Activated T-helper 1 cell treated with anti-CD3 and anti-CD28 coated beads, Interleukin-2, amount 50 U/mL, for 16 hours (primary cell): ENCODE measurements at places on chromosomes 3 and 15.

- no peak for DNase-seq
These were observed 111.5 kb upstream of the COL8A1 start for GRCh38 chr3:99526921-99527320.

GRCh38 chr15:66623801-66624453, 58.1 kb upstream of the LCTL start:
- DNase-seq, result no peak

DNA sequence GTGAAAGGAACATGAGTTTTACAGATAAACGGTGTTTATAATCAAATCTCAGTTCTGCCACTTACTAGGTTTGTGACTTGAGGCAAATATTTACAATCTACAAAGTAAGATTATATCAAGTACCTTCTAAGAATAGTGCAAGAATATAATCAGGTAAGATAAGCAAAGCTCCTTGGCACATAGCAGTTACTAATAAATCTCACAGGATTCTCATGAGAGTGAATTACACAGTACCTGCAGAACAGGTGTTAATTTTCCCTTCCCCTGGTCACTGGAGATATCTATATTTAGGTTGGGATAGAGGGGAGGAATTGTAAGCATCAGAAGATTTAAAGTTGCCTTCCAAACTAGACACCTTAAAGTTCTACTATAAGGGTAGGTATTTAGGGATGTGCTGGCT, 53.0 kb downstream of the UBR1 start:
- no peak for DNase-seq

DNA sequence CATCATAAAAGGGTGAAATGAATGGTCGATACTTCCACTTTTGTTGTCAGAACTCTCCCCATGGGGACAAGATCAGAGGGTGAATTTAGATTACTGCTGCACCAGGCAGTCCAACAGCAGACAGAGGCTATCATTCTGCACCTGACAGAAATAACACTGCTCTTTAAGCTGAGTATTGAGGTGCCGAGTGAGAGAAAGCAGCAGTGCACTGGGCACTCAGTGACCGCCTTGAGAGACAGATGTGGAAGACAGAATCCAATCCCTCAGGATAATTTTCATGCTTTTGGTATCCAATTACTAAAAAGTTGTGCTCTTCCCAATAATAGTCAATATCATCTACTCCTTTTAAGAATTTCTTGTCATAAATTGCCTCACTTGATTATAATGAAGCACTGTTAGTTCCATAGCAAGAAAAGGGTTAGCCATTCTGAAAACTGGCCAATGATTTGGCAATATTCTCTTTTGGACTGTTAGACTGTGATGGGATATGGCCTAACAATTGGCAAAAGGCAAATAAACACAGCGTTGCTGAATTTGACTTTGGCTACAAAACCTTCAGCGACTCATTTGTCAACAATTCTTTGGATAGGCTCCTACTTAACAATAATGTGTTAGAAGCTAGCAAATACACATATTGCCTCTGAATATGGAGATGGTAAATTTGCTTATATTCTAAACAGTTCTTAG, 5.5 kb downstream of the FGF7 start:
- DNase-seq, result no peak

DNA sequence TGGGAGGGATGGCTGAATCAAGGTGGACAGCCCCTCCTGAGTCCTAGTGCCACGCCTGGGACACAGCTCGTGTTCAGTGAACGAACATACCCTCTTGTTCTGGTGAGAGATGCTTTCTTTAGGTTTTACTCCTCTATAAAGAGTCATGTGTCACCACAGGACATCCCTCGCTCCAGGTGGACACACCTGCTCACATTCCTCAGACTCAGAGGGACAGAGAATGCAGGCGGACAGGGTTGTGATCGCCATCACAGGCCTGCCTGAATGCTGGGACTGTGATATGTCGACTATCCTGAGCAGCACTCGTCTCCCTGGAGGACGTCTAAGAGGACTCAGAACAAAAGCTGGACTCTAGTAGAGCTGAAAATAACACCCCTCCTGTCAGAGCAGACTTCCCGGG, 96.4 kb upstream of the SNRPA1 start:
- no peak for DNase-seq

GRCh38 chr3:65767551-65767950, 271.2 kb downstream of the MAGI1 start:
- DNase-seq, result no peak

DNA sequence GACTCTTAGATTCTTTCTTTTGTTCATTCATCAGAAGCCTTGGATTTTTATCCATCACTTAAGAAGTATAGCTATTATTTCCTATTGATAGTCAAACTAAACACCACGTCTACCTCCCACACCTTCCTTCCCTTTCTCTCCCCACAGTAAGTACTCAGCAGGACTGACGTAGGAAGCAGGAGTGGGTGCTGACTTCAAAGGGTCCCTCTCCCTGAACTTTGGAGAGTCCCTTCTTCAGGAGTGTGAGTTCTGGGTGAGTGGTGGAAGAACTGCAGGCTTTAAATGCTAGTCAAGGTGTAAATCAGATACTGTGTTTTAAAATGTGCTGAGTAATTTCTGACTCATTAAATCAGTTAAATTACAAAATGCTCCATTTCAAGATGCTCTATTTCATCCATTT, 126.5 kb upstream of the BFSP2 start:
- no peak for DNase-seq

DNA sequence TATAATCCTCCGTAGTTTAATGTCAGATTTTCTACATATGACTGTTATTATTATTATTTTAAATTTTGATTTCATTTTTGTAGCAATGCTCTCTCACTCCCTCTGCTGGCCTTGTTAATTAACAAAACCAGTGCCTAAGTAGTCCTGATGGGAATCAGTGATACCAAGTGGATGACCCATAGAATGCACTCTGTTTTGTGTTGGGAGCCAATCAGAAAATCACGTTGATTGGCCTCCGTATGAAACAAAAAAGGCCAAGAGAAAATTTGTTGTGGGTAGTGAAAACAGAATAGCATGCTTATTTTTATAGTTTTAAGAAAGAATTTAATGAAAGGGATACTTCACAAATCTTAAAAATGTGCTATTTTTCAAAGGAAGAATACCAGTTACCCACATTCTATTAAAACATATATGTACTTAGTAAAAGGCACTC, 34.4 kb upstream of the MEIS2 start:
- no peak for DNase-seq

DNA sequence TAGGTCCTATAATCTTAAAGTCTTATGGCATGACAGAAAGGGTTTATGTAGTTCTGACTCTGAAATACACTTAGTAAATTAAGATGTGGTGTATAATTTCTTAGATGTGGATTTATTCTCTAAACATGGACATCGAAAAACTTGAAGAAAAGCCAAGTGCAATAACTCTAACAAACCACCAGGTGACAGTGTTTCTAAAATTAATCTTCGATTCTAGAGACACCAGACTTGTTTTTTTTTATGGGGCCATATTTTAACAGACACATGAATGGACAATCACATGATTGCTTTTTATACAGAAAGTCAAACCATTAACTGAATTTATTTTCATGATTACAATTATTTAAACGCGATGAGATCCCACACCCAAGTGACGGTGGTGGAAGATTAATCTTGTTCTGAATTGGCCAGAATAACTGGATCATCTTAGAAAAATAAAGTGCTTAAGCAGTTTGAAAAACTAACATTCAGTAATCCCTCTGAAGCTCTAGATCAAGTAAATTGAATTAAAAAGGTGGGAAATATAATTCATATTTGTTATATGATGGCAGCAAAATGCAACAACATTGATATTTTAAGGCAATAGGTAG, 305.1 kb downstream of the LSAMP start:
- DNase-seq, result no peak

GRCh38 chr15:45338417-45338816, 39.9 kb downstream of the GATM start:
- DNase-seq, result no peak

GRCh38 chr15:30882849-30883433, 20.8 kb upstream of the FAN1 start:
- DNase-seq, result no peak

- no peak for DNase-seq
These were observed 377.0 kb downstream of the GAP43 start for GRCh38 chr3:116000311-116000710.

- DNase-seq, result no peak
These were observed 189.4 kb downstream of the TJP1 start for GRCh38 chr15:29632671-29633406.

- no peak for DNase-seq
These were observed 215.5 kb upstream of the KCNMB2 start for GRCh38 chr3:178320456-178321351.

DNA sequence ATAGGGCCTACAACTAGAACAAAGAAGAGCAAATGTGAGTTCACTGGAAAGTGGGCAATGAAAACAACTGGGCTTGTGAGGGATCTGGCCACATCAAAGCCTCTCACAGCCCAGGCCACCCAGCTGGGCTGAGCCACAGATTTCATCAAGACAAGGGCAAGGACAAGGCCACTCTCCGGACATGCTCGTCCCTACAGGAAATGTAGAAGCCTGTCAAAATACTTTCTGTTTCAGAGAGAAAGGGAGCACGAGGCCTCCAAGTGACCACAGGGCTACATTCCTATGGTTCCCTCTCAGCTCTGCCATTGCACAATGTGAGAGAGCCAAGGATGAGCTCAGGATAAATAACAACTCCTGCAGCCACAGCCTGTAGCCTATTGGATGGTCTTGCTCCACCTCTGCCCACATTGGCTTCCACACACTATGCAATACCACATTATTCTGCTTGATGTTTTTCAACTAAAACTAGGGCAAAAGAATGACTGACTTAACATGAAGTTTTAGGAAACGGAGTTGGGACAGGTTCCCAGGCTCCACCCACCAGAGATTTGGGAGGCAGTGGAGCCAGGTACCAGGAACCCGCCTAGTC, 12.1 kb downstream of the TBC1D2B start:
- DNase-seq, result no peak

DNA sequence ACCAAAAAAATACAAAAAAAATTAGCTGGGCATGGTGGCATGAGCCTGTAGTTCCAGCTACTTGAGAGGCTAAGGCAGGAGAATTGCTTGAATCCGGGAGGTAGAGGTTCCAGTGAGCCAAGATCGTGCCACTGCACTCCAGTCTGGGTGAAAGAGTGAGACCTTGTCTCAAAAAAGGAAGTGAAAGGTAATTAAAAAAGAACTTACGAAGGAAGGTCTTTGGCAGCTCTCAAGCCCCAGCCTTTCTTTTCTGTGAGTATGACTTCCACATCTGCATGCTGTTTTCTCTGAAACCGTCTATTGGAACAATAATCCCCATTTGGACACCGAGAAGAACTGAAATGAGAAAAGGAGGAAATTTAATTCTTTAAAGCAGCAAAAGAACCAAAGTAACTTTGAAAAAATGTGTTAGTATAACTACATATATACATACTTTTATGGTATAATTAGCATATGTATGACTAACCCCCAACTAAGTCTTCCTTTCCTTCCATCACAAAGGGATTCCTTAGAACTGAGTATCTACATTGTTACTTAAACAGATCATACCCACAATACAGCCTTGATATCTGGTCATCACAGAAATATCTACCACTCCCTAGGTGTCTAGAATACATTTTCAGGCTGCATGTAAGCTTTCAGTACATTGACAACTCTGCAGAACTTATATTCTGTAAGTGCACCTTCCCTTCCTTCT, 50.1 kb downstream of the SETD2 start:
- no peak for DNase-seq

- no peak for DNase-seq
These were observed 156.0 kb downstream of the RPLP1 start for GRCh38 chr15:69608661-69609060.

GRCh38 chr15:88678755-88679154, 39.9 kb downstream of the ISG20 start:
- DNase-seq, result no peak

DNA sequence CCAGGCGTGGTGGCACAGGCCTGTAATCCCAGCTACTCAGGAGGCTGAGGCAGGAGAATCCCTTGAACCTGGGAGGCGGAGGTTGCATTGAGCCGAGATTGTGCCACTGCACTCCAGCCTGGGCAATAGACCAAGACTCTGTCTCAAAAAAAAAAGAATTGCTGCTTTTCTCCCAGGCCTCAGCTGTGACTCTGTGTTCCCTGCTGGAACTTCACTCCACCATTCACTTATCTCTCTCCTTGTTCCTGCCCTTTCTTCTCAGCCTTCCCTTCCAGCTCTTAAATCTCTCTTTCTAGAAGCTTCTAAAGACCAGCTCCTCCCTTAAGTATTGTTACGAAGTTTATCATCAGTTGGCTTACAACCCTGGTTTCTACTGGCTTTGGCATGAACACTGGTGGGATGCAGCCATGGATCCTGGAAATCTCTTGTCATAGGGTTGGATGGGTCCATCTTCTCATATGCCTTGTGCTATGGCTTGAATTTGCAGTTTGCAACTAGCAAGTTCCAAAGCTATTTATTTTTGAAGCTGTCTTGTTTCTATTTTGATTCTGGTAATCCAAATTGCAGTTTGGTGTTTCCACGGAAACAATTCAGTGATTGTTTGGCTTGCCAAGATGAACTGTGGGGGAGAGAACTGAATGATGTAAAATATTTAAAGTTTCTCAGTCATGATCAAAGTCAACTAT, 10.5 kb downstream of the C3orf62 start:
- no peak for DNase-seq

- no peak for DNase-seq
These were observed 553 bp upstream of the SEC22A start for GRCh38 chr3:123201223-123201556.

GRCh38 chr3:45489730-45490309, 101.4 kb downstream of the LARS2 start:
- no peak for DNase-seq

- no peak for DNase-seq
These were observed 109.7 kb upstream of the ROPN1 start for GRCh38 chr3:124101643-124102042.

- DNase-seq, result no peak
These were observed 26.9 kb upstream of the HCN4 start for GRCh38 chr15:73395671-73396070.

- no peak for DNase-seq
These were observed 61.5 kb upstream of the FNDC3B start for GRCh38 chr3:171977860-171978259.

DNA sequence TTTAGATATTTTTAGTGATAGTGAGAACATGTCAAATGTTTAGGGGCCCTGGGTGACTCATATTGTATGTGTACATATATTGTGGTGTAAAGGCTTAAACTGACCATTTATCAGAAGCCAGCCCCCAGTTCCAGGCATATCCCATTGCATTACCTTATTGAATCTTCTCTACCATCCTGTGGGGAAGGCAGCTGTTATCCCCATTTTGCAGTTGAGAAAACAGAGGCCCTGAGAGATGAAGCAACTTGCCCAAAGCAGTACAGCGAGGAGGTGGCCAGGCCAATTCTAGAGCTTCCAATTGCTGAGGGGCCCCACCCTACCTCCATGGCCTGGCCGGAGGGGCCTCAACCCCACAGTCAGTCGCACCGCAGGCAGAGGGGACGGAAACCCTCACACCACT, 47.9 kb downstream of the ZNF710 start:
- no peak for DNase-seq

- DNase-seq, result no peak
These were observed 79.9 kb downstream of the UBP1 start for GRCh38 chr3:33360136-33360825.

DNA sequence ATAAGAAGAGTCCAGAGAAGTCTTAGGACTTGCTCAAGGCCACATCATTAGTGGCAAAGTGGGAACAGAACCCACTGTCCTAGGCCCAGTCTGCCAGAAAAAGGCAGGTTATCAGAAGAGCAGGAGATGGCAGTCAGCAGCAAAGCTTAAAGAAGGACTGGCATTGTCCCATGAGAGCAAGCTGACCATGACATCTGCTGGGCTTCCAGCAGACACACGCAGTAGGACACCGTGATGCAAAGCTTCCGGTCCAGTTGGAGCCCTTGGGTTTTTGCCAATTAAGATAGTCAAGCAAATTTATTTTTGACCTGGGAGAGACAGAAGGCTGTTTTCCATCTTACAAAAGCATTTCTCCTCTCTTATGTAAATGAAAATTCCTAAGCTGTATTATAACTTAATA, 42.1 kb downstream of the ZBTB38 start:
- no peak for DNase-seq
